ENCODE measurements at places on chromosomes 1 and 21.
A peak's percentile ranks its signal among the peaks of the same experiment; 100 is the strongest.

DNA sequence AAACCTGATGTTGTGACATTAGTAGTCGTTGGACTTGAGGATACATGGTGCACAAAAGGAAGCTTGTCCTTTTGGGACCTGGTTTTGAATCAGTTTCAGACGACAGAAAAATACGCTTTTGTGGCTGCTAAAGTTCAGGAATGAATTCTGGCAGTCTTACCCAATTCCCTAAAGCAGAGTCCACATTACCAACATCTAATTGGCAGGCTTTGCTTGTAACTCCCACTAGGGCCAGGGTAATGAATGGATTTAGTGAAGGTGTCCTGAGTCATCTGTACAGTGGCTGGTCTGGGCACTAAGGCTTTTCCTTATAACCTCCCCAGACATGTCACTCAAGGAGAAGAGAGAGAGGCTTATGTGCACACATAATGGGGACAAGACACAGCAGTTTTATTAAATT is 66.2 kb upstream of the RNPC3 start:
- DNase-seq = peak; percentile 26

GRCh38 chr1:29211086-29212030 is 19.4 kb downstream of the MECR start:
- DNase-seq = no peak

DNA sequence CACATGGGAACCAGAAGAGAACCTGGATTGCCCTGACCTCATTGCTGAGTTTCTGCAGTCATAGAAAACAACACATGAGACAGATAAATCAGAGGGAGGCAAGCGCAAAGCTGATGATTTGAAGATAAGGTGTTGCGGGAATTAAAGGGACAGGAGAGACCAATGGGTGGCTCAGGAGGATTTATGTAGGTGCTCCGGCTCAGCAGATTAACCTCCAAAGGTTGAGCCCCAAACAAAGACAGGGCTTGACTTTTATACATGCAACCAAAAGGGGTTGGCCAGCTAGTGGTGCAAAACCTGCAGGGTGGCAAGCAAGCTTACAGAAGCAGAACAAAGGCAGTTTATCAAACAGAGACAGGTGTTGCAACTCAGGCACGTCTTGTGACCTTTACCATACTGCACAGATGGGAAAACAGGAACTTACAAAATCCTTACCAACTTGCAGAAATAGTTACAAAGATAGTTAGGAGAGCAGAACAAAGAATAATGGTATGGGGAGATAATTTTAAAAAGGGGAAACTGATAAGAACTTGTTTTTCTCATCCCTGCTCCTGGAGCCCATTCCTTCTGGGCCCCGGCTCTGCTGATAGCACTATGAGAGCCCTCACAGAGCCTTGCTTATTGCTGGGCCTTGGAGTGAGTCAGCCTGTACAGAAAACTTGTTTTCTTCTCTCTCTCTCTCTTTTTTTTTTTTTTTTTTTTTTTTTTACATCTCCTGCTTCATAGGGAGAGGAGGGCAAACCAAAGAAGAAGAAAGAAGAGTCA is 93.6 kb downstream of the SNRPE start:
- no peak for DNase-seq

DNA sequence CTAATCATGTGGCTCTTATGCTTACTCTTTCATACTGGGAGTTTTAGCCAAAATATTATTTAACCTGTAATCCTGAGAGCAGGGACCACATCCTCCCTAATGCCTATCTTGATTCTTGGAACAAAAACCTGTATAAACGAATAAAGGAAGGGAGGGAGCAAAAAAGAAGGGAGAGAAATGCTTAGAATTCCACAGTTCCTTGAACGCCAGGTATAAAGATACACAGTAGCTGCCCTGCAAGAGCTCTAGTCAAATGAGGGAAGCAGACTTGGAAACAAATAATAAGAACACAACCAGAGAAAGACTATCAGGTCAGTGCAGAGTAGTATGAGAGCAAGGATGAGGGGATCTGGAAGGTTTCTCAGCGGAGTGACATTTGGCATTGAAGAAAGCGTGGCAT is 116.3 kb downstream of the SLC30A10 start:
- DNase-seq = no peak

- no peak for DNase-seq
Measured at GRCh38 chr1:3598051-3598491, 13.2 kb downstream of the MEGF6 start.

DNA sequence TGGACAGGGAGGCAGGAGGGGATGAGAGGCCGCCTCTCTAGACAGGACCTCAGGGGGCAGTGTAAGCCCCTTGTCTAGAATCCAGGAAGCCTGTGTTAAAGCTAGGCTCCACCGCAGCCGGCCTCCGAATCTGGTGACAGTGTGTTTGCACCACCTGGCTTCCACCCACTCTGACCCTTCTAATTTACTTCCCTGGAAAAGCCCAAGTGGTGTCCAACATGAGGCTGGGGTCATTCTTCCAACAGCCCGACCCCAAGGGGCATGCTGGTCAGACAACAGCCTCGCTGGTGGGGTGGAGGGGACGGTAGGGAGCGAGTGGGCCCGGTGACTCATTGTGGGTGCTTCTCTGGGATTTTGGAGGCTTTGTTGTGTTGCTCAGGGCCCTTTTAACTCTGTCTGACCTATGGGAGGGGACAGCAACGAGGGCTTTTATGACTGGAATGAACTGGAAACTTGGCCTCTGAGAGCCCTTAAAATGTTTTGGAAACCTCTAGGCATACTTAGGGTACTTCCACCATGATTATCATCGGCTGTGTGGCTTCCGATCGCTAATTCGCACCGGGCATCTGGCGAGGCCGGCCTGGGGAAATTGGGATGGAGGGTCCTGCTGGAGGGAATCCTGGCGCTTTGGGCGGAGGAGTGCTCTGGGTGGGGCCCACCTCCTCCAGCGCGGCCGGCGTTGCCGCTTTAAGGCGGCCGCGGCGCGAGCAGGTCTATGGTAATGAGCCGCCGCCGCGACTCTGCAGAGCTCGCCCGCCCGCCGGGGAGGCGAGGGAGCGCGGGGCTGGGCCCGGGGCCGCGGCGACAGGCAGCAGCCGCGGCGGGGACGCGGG is at the start of gene CELSR2:
CELSR2 (plus strand) TSS at position 743 of the 833 bp plus-strand sequence. CDS start 541 bp downstream, outside the sequence.
- peak; percentile 80 for DNase-seq

GRCh38 chr1:152907686-152908601 is at the start of gene IVL:
IVL (plus strand) TSS chr1:152908546; CDS start chr1:152909798, 1,252 bp downstream.
- DNase-seq = no peak

DNA sequence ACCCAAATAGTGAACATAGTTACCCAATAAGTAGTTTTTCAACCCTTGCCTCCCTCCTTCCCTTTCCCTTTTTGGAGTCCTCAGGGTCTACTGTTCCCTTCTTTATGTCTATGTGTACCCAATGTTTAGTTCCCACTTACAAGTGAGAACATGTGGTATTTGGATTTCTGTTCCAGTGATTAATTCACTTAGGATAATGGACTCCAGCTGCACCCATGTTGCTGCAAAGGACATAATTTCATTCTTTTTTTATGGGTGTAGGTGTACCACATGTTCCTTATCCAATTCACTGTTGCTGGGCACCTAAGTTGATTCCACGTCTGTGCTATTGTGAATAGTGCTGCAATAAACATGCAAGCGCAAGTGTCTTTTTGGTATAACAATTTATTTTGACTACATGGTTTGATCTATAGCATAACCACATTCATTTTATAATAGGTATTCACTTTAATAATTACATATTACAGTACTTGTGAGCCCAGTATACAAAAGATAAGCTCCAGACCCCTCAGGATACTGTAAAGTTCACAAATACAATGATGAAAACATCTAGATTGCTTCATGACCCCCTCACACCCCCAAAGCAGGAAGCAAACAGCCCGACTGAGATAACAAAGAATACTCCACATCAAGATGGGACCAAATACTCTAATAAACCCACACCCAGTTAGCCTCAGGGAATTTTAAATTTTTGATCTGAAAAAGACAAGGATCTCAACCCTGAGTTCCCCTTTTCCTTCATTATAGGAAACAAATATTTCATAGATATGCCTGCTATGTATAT is 45.3 kb downstream of the PUM1 start:
- DNase-seq = peak; percentile 46

Data from foreskin fibroblast (primary cell).